ENCODE measurements at places on chromosomes 2 and 18. TPM values are rescaled to one million over a fixed set of nuclear protein-coding genes. Genes with fewer than 3 reads are reported as not detected.

Gene KIF1A
- 1.2 TPM for total RNA-seq

DNA sequence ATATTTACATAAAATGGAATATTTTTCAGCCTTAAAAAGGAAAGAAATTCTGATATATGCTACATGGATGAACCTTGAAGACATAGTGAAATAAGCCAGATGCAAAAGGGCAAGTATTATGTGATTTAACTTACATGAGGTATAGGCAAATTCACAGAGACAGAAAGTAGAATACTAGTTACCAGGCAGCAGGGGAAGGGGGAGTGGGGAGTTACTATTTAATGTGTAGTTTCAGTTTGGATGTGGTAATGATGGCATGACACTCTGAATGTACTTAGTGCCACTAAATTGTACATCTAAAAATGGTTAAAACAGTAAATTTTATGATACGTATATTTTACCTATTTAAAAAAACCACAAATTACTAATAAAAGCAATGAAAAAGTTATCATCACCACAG is 12.1 kb downstream of the METTL4 start:
- no peak for DNase-seq

- no peak for DNase-seq
These were observed 13.2 kb downstream of the CNNM4 start for GRCh38 chr2:96773922-96774321.

GRCh38 chr2:160581035-160581434 is 87.4 kb upstream of the RBMS1 start:
- no peak for DNase-seq

DNA sequence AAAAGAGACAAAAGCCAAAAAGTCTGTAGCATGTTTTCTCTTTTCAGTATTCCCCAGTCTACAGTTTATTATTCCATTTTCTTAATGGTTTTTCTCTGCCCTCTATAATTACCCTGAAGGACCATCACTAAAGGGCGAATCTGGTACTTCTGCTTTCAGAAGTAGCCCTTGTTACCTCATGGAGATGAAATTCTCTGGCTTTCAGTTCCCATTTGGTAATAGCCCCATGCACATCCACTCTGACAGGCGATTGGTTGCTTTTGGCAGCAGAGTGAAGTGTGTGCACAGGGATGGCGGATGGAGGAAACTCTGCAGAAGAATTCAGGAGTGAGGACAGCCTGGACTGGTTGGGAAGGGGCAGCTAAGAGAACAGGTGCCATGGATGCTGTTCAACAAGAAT is 66.3 kb upstream of the NABP1 start:
- no peak for DNase-seq

DNA sequence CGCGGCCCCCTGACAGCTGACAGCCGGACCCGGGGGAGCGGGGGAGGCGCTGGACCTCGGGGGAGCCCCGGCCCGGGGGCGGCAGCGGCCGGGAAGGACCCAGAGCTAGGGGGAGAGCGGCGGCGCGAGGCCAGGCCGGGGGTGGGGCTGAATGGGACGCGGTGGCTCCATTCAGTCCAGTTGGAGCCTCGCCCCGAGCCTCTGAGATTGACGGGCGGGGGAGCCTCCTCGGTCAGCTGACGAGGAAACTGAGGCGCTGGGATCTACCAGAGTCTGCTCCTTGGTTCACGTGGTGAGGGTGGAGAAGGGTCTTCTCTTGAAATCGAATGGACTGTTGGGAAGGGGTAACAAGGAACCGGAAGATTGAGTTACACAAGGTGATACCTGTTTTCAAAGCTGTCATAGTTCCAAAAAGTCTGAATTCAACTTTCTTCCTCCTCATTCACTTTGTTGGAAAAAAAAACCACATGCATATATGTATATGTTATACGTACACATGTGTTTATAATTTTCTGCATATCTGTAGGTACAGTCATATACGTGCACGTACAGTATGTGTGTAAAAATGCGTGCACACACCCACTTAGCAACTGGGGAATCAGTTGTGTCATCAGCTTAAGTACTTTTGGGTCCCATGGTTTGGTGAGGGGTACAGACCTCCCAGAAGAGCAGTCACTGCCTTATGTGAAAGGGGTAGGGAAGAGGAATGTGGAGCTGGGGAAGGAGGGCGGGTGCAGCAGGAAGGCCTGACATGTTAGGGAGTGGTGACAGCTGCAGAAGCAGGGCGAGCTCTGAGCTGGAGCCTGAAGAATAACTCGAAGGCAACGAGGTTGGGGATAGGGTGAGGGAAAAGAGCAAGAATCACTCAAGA is 628 bp downstream of the PPP1R7 start:
- DNase-seq: no peak

GRCh38 chr2:122078451-122078850 is 323.0 kb downstream of the TSN start:
- DNase-seq: no peak

DNA sequence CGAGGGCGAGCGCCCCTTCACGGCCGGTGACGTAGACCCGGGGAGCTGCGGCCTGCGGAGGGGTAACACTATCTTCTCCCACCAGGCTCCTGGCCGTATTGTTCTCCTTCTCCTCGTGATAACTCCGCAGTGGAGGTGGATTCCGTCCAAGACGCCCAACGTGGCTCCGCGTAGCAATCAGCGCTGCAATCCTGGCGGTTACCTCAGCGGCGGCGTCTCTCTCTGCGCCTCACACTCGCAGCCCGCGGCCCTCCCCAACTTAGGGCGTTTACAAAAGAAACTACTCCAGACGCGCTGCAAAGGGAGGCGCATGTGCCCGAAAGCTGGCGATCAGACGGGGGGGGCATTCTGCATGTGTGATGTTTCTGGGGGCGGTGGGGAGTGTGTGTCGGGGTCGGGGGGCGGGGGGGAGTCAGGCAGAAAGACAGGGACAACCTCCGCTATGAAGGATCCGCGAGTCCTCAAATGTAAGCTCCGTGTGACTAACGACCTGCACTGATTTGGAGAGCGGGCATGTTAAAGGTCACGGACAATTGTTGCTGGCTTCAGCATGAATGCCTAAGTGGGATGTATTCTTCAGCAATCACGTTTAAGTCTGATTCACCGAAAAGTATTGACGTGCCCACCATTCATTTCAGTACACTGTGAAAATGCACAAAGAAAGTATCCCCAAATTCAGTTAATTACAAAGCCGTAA is 1.3 kb upstream of the ZNF516 start:
- no peak for DNase-seq

DNA sequence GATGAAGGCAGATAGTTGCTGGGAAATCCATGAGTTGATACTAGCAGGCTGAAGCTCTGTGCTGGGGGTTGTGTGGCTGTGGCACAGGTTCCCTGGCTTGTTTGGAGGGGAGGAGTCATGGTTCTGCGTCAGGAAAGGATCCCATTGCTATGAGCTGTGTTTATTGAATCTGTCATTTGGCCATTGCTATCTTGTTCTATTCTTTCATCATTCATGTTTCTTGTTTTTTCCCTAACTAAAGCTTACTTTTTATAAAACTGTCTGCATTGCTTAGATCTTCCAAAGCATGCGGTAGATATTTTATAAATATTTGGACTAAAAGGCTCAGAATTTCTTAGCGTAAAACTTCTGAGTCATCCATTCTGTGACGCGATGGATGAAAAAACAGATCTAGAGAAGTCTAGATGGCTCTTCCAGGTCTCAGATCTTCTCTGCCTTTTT is 335.3 kb downstream of the PTPRM start:
- DNase-seq: no peak

- no peak for DNase-seq
These were observed 188.1 kb downstream of the CAMKMT start for GRCh38 chr2:44549856-44550255.
